ENCODE measurements at places on chromosomes 13 and 19. TPM values are rescaled to one million over a fixed set of nuclear protein-coding genes. Genes with fewer than 3 reads are reported as not detected.

Gene OVOL3
- total RNA-seq: not detected

Gene CNFN
- 39.9 TPM for total RNA-seq

Gene POU2F2
- 0.67 TPM for total RNA-seq

Gene CCDC8
- not detected for total RNA-seq

Gene RFPL4A
- 0.77 TPM for total RNA-seq

Gene SULT2B1
- total RNA-seq: 17.2 TPM

Gene CD37
- not detected for total RNA-seq

Gene CFAP97D2
- total RNA-seq: not detected

Gene DIAPH3
- total RNA-seq: 6.7 TPM

Gene SEMA6B
- 7.0 TPM for total RNA-seq

Gene ZNF460
- total RNA-seq: 1.9 TPM

Gene PSG11
- not detected for total RNA-seq

Gene FCER2
- not detected for total RNA-seq

Gene CAPS
- total RNA-seq: 1.8 TPM

Gene RAB8A
- total RNA-seq: 62.6 TPM

Gene CYP4F2
- total RNA-seq: 0.04 TPM

Gene FOXO1
- total RNA-seq: 11.5 TPM

Gene LCP1
- 0.14 TPM for total RNA-seq

Gene KLK13
- not detected for total RNA-seq

Gene LMTK3
- total RNA-seq: 4.9 TPM
